Endodermal cell (in vitro differentiated cells): ENCODE measurements at places on chromosomes 3 and 15. TPM values are rescaled to one million over a fixed set of nuclear protein-coding genes. Genes with fewer than 3 reads are reported as not detected.

Gene MGLL
- 0.22 and 0.38 TPM in 2 replicates for total RNA-seq

Gene CAMK1
- 13.3 to 15.3 TPM (median 13.4 TPM) in 3 replicates for total RNA-seq

DNA sequence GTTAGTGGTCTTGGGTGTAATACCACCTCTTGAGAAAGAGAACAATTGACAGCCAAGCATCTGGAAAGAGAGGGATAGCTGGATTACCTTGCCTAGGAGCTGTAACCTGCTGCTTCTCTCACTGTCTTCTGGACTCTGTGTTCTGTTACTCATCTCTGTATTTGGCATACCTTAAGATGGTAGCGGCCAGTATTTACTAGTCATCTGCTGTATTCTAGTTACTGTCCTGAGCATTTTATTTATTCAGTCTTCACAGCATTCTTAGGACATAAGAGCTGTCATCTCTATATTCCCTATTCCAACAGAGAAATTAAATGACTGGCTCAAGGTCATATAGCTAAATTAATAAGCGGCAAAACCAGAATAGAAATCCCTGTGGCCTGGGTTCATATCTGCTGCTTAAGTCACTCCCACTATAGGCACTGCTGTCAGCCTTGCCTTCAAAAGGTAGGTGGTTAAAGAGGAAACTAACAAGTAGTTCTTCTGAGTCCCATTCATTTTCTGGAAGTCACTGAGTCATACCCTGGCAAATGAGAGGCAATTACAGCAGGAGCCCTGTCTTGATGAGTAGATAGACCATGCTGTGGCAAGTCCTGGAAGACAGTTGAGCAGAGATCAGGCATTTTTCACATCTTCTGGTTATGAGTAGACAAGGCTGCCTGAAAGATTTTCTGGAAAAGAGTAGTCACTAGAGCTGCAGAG, 68.2 kb downstream of the RAB7A start:
- H3K27ac ChIP-seq: peak overlapping the region; percentile 19
- peaks cover 33% of the 10 kb centered on the region for H3K36me3 ChIP-seq
- no peak overlapping the region for H3K4me3 ChIP-seq
- peaks cover 5% of the 10 kb centered on the region for H3K4me1 ChIP-seq
- H3K27me3 ChIP-seq: no peaks in the 10 kb centered on the region

Gene SLMAP
- 59.8 and 64.8 TPM in 2 replicates for total RNA-seq

Gene WNT5A
- 0.59 to 2.4 TPM (median 1.4 TPM) in 3 replicates for total RNA-seq

Gene SNURF
- 15.4 to 31.5 TPM (median 27.2 TPM) in 3 replicates for total RNA-seq
